Stimulated activated CD4-positive, alpha-beta T cell treated with anti-CD3 and anti-CD28 coated beads, Interleukin-4, amount 100 ng/mL, for 24 hours (primary cell): ENCODE measurements at places on chromosomes 16 and 17.

DNA sequence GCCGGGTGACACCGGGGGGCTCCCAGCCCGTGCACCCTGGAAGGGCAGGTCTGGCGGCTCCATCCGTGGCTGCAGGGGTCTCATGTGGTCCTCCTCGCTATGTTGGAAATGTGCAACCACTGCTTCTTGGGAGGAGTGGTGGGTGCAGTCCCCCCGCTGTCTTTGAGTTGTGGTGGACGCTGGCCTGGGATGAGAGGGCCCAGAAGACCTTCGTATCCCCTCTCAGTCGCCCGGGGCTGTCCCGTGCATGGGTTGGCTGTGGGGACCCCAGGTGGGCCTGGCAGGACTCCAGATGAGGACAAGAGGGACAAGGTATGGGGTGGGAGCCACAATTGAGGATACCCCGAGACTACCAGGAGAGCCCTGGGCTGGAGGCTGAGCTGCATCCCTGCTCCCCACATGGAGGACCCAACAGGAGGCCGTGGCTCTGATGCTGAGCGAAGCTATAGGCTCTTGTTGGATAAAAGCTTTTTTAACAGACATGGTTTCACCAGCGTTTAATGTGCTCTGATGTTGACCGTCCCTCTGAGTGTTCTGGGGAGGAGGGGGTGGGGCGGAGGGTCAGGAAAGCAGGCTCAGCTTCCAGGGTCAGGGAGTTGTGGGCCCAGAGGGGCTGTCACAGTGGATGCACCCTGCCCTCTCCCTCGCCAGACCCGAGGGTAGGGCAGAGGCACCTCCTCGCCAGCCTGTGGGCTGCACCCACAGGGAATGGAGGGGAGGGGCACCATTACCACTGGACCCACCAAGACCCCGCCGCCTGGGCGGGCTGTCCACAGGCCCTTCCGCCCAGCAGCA is 5.4 kb downstream of the SPATA2L start:
- DNase-seq: peak; percentile 3

DNA sequence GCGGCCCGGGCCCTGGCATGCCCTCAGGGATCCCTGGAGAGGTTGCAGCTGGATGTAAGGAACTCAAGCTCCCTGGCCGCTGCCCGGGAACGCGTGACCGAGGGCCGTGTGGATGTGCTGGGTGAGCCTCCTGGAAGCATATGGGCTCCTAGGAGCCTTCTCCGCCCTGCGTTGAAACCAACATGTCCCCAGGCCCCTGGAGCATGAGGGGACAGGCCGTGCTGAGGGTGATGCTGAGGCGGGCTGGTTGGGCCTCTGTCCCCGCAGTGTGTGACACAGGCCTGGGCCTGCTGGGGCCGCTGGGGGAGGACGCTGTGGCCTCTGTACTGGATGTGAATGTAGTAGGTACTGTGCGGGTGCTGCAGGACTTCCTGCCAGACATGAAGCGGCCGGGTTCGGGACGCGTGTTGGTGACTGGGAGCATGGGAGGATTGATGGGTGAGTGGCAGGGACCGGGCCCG is 5.7 kb upstream of the HSD17B1 start:
- no peak for DNase-seq

- no peak for DNase-seq
Observed at GRCh38 chr17:68501074-68501473, 11.2 kb upstream of the PRKAR1A start.

- DNase-seq: no peak
Observed at GRCh38 chr17:74442670-74443515, 11.0 kb downstream of the GPRC5C start.

DNA sequence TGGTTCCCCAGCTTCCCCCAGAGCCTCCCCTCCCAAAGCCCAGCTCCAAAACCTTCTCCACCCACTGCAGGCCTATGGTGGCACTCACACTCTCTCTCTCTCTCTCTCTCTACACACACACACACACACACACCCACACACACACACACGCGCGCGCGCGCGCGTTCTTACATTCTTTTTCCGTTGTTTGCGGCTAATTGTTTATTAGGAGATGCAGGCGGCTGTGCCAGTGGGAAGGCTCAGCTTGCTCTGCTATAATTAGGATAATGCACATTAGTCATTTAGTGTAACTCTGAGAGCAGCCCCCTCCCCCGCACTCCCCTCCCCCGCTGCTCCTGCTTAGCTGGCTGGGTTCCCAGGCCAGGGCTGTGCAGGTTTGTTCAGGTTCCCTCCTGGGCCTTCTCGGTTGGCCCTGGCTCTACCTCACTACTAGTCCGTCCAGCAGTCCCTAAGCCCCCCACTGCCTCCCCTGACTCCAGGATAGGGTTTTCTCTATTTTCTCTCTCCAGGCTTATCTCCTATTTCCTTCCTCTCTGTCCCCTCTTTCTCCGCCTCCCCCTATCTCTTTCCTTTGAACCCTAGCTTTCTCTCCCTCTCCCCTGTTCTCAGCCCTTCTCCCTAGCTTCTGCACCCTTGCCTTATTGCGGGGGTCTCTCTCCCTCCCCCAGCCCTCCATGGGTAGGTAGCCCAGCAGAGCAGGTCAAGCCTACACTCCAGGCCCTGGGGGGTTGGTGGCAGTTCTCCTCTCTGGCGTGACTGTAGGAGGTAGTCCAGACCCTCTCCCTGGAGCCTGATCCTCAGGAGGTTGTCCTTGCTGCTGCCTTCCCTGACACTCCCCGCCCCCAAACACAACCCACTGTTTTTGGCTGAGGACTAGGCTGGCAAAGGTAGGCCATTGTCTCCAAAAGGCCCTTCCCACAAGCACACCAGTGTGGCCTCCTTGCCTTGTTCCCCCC is 34.0 kb downstream of the TMEM132E start:
- DNase-seq: no peak
